ENCODE measurements at places on chromosomes 6 and 20.

GRCh38 chr20:2671977-2672376 is 8.0 kb upstream of the IDH3B start:
- DNase-seq: no peak

DNA sequence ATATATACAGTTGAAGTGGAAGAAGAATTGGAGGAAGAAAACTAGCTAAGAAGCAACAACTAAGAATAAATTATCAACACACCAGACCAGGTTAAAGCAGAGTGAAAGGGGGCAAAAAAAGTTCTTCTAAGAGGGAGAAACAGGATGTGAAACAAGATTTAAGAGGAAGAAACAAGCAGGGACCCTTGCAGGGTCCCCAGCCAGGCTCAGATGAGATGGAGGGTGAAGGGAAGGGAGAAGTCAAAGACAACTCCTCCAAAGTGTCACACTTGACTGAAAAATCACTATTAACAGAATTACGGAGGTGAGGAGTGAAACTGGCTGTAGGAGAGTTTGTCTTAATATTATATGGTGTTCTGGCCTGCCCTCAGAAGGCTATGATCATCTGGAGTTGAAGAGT is 65.4 kb downstream of the MTFR2 start:
- no peak for DNase-seq

- DNase-seq: no peak
These were observed 337.6 kb upstream of the HSF2 start for GRCh38 chr6:122061855-122062254.

GRCh38 chr20:59074456-59074855 is 31.9 kb upstream of the PRELID3B start:
- DNase-seq: no peak

DNA sequence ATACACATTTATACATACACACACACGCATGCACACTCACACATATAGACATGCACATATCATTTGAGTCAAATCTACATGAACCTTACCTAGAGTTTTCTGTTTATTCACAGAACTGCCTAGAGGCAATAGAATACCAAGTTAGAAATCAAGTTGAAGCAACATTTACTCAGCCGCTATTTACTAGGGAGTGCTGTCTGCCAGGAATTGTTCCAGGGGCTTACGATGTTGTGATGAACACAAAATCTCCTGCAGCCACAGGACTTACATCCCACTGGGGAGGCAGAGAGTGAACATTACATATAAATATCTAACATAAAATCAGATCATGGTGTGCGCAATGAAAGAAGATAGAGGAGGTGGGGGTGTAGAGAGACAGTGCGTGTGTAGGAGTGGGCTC is 80.4 kb downstream of the GCLC start:
- DNase-seq: no peak

DNA sequence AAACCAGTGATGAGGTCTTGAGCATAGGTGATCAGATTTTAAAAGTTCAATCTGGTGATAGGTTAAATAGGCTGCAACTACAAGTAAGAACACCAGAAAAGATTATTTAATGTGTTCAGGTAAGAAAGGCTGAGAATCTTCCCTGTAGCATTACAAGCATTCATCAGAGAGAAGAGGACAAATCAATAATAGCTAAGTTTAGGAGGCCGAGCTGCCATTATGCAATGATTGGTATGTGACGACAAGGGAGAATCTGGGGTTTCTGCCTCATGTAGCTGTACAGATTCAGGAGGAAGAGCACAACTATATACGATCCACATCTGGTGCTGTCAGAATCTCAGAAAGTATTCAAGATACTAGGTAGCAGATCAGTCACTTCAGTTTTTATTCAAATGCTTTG is 21.9 kb downstream of the MLIP start:
- no peak for DNase-seq

GRCh38 chr20:50056951-50057713 is 55.8 kb downstream of the UBE2V1 start:
- no peak for DNase-seq

GRCh38 chr6:147758303-147758702 is 249.8 kb downstream of the SAMD5 start:
- DNase-seq: no peak

GRCh38 chr20:6407163-6407562 is 284.3 kb upstream of the FERMT1 start:
- DNase-seq: no peak

- no peak for DNase-seq
These were observed 6.3 kb downstream of the RBBP8NL start for GRCh38 chr20:62420846-62421715.

- peak; percentile 54 for DNase-seq
These were observed 10.0 kb upstream of the ARMC2 start for GRCh38 chr6:108838101-108838717.

- DNase-seq: no peak
These were observed 124.4 kb upstream of the NUP153 start for GRCh38 chr6:17831135-17831534.

- DNase-seq: peak; percentile 11
These were observed 10.1 kb downstream of the HFE start for GRCh38 chr6:26097268-26097875.

- peak; percentile 1 for DNase-seq
These were observed 589.7 kb downstream of the CBLN4 start for GRCh38 chr20:55415567-55416142.

DNA sequence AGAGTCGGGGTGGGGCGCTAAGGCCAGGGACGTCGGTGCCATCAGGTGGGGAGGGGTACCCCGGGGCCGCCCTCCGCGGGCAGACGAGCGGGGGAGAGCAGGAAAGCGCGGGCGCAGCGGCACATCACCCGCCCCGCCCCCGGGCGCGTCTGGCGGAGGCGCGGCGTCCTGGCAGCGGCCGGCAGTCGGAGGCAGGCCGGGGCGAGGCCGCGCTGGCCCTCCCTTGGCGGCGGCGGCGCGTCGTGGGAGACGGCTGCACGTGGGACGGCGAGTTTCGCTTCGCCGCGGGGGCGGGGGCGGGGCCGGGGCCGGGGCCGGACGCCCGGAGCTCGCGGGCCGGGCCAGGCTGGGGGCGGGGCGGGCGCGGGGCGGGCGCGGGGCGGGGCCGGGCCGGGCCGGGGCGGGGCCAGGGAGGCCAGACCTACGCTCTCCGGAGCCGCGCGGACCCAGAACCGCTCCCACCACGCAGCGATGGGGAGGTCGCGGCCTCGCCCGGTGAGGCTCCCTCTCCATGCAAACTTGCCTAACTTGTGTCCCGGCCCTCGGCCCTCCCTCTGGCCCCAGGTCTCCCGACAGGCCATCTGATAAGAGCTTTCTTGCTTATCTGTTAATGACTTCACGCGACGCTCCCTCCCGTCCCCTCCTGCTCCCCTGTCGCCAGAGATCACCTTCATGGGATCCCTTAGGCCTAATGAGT is 12.5 kb downstream of the ITPR3 start:
- DNase-seq: no peak

GRCh38 chr6:46815130-46815529 is 21.9 kb downstream of the MEP1A start:
- DNase-seq: no peak

- DNase-seq: peak; percentile 36
These were observed 145.1 kb upstream of the FKBP1C start for GRCh38 chr6:63066055-63066704.

GRCh38 chr20:46546936-46547335 is 3.5 kb downstream of the OCSTAMP start:
- DNase-seq: no peak

DNA sequence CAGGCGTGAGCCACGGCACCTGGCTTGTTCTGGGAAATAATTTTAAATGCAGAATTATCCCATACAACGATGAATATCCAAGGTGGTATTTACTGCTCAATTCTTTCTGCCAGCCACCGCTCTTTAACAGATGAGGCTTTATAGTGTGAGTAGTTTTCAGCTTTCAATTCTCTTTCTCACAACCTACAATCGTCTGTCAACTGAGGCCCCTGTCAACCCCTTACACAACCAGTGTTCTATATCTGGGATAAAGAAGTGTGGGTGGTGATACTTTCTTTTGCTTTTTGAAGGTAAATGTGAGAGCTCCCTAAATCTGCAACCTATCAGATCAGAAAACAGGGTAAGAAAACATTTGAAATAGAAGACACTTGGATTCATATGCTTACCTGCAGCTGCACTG is 22.5 kb downstream of the STAU1 start:
- no peak for DNase-seq

DNA sequence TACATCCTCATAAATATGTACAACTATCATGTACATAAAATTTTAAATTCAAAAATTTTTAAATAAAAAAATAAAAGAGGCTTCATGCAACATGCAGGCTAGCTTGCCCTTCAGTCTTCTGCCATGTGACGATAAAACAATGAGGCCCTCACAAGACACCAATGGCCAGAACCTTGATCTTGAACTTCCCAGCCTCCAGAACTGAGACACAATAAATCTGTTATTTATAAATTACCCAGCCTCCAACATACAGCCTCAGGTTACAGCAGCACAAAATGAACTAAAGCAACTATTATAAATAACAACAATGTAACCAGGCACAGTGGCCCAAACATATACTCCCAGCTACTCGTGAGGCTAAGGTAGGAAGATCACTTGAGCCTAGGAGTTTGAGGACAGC is 42.8 kb downstream of the SERAC1 start:
- DNase-seq: no peak

GRCh38 chr20:31870726-31871617 is 538 bp downstream of the TTLL9 start:
- peak; percentile 33 for DNase-seq

GRCh38 chr6:116572162-116572561 is 858 bp downstream of the RWDD1 start:
- DNase-seq: peak; percentile 59

DNA sequence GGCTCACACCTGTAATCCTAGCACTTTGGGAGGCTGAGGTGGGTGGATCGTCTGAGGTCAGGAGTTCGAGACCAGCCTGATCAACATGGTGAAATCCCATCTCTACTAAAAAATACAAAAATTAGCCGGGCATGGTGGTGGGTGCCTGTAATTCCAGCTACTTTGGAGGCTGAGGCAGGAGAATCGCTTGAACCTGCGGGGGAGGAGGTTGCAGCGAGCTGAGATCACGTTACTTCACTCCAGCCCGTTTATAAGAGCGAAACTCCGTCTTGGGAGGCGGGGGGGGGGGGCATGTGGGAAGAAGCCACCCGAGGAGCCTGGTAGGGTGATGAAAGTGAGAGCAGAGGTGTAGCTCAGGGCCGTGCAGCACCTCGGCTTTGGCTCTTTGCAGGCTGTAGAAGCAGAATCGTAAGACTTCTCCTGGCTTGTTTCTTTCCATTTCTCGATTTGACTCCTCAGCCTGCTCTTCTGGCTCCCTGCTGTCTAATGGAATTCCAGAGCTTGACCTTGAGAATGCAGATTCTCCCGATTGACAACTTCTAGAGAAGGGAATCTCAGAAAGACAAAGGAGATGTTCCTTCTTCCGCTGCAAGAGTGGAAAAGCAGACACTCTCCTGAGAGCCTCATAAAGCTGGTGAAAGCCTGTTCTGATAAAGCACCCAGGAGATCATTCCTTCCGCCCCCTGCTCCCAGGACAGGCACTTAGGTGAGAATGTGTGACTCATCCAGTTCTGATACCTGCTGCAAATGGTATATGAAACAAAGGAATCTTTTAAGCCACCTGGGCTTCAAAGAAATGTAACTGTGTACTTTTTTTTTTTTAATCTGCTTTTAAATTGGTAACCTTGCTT is 26.0 kb upstream of the PPP1R16B start:
- DNase-seq: no peak

DNA sequence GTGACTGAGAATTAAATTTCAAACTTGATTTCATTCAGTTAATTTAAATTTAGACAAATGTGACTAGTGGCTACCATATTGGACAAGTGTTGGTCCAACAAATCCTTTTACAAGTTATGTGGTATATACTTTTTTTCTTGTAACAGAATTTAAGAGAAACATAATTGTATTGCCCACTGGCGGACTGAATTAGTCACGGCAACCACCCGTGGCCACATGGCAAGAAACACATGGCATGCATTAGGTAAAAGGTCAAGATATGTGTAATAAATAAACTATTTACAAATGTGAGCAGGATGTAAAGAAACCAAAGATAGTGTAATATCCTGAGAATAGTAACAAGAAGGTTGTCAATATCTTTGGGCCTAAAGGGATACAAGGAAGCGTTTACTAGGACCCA is 91.2 kb downstream of the LCA5 start:
- no peak for DNase-seq

DNA sequence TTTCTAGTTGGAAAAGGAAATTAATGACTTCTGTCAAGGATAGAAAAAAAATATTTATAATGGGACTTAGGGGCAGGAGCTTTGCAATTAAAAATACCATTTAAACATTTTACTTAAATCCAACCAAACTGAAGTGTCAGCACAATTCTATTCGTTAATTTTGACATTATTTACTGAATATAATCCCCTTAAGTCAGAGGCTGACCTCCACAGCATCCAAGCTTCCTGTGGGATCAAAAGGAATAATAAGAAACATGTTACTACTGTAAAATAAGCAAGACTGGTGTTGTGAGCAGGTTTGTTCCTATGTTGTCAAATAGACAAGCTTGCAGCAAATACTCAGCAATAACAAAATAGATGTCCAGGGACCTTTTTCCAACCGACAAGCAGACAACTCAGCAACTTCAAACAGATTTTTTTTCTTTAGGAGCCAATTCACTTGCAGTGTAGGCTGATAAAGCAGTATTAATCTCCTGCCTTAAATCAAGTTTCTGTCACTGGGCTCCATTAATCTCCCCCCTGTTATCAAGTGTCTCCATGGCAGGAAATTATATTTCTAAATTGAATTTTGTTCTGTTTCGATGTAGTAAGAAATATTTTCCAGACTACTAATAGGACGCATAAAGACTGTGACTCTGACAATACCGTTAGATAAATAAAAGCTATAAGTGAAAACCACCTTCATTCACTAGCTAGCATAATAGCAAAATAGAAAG is 157.4 kb downstream of the HACE1 start:
- no peak for DNase-seq

- no peak for DNase-seq
These were observed 180.9 kb downstream of the ARID1B start for GRCh38 chr6:156957931-156958547.

- no peak for DNase-seq
These were observed 2.2 kb upstream of the MYCT1 start for GRCh38 chr6:152695372-152696045.

GRCh38 chr6:25975923-25976560 is 13.4 kb downstream of the TRIM38 start:
- no peak for DNase-seq

GRCh38 chr6:166335378-166336302 is 6.7 kb downstream of the SFT2D1 start:
- DNase-seq: no peak

Data from NCI-H524 (cell line).